ENCODE measurements at places on chromosomes 2 and 18.

GRCh38 chr2:164458792-164459191 lies 162.5 kb downstream of the GRB14 start:
- no peak for DNase-seq

GRCh38 chr2:190318514-190318913 lies 1.1 kb downstream of the HIBCH start:
- DNase-seq = no peak

DNA sequence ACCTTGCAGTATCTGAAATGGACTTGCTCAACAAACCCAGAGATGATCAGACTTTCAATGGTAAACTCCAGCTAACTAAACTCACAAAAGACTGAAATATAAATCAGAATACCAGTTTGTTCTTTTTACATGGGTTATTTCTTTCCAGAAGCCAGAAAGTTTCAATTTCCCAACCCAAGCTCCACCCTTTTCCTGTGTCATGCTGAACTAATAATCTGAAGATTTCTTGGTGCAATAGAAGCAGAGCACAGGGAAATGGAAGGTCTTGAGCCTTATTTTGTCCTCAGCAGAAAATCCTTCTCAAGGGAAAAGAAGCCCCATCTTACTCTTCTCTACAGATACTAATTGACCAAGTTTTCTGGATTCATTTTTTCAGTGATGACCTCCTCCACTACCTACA lies 93.3 kb upstream of the PAPOLG start:
- DNase-seq = no peak

DNA sequence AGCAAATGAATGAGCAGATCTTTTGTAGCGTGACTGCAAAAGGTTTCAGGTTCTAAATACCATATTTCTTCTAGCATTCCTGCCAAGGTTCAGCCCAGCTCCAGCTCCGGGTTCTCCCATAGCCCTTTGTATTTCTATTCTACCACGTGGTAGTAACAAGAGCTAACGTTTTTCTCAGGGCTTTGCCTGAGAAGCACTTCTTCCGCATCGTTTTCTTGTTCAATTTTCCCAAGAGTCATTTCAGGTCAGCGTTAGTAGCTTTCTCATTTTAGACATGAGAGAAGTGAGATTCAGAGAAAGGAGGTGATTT lies 120.1 kb upstream of the MYCN start:
- DNase-seq = no peak

DNA sequence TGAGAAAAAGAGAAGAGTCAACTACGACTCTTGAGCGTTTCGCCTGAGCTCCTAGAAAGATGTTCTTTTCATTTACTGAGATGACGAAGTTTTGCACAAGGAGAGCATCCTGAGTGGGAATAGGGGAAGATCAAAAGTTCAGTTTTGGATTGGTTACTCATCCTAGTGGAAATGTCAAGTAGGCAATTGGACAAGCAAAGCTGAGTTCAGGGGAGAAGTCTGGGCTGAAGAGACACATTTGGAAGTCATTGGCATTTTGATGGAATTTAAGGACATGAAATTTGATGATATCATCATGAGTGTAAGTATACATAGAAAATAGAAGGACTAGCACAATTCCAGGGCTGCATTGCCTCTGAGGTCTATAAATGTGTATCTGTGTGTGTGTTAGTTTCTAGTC lies 416.6 kb downstream of the RAD51AP2 start:
- DNase-seq = no peak

- DNase-seq = no peak
Measured at GRCh38 chr2:18856765-18857164, 267.4 kb upstream of the NT5C1B start.

DNA sequence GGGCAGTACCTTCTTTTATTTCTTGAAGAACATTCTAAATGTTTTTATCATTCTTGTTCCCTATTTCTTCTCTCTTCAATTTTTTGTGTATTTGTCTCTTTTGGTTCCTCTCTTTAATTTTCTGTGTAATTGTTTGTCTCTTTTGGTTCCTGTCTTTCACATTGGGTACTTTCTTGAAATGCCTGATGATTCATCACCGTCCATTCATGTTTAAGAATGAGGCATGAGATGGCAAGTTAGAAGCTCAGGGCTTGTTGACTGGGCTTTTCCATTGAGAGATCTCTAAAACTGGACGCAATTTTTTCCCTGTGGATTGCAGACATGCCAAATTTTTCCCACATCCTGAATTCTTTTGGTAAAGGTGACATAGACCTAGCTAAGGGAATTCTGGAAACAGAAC lies 33.7 kb upstream of the IL1R2 start:
- DNase-seq = no peak

All from activated CD8-positive, alpha-beta memory T cell treated with anti-CD3 and anti-CD28 coated beads, Interleukin-2, amount 50 U/mL, for 48 hours (primary cell).